Choroid plexus epithelial cell (primary cell): ENCODE measurements at places on chromosomes 5 and 9.
A peak's percentile ranks its signal among the peaks of the same experiment; 100 is the strongest.

- no peak for DNase-seq
These were observed at the start of gene TAL2 for GRCh38 chr9:105662184-105663104. Gene TAL2 (plus strand): TSS chr9:105662457. CDS start chr9:105662497, 40 bp downstream.

DNA sequence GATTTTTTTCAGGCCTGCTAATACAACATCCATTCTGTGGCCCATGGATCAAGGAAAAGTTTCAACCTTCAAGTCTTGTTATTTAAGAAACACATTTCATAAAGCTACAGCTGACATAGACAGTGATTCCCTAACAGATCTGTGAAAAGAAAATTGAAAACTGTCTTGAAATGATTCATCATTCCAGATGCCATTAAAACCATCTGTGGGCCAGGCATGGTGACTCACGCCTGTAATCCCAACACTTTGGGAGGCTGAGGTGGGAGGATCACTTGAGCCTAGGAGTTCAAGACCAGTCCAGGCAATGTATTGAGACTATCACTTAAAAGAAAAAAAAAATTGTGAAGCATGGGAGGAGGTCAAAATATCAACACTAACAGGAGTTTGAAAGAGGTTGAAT is 6.0 kb downstream of the RAPGEF6 start:
- peak; percentile 33 for DNase-seq

DNA sequence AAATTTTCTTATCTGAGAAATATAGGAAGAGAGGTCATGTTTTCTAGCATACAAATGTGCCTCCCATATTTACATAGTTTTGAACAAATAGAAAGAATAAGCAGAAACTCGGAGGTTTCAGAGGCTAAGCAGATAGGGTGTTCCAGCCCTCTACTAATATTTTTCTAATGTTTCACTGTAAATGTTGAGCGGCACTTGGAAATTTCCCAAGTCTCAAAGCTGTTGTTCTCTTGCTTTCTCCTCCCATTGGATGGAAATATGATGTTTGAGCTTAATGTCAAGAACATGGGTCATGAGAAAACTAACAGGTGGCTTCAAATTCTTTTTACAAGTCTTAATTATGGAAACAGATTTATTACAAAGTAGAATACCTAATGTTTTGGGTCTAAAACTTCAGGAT is 5.1 kb downstream of the SPINK1 start:
- no peak for DNase-seq

DNA sequence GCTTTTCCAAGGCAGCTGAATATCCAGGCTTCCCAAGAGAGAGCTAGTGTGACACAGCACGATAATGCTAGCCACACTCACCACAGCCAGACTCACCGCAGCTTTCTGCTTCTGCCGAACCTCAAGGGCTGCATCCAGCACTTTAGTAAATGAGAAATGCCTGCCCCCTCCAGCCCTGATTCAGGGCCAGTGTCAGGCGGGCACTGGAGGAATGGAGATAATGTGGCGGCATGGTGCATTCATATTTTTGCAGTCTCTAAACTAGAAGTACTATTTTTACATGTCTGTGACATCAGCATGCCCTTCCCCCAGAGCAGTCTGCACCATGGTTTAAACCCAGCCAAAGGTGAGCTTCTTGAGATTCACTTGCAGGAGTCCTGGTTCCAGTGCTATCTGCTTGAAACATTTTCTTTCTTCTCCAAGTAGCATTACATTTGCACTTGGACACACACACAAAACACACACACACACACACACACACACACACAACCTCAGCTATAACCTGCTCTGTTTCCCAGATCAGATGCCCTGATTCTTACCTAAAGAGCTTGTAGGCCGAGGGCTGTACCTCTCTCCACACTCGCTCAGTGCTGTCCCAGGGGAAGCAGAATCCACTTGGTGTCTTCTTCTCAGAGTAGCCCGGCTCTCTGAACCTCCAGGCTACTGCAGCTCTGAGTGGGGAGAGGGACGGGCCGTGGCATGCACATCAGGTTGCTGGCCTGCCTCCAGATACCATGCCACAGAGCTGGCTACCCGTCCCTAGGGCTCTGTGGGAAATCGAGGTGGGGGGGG is at the start of gene FGF1:
Gene FGF1, minus strand, starts transcription at position 673 of the 792 bp plus-strand sequence. CDS start 71,963 bp downstream, outside the sequence.
- peak; percentile 14 for DNase-seq

GRCh38 chr5:59138509-59138908 is 555.6 kb downstream of the RAB3C start:
- no peak for DNase-seq

GRCh38 chr5:125176005-125176390 is 429.6 kb upstream of the ZNF608 start:
- no peak for DNase-seq

DNA sequence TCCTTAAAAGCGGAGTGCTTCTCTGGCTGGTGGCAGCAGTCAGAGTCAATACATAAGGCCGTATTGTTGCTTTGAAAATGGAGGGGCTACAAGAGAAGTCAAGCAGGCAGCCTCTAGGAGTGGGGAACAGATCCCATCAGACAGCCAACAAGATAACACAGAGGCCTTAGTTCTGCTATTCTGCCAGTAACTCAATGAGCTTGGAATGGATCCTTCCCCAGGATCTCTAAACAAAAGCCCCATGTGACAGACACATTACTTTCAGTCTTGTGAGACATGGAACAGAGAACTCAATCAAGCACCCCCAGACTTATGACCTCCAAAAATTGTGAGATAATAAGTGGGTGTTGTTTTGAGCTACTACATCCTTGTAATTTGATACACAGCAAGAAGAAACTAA is 158.6 kb downstream of the RFX3 start:
- DNase-seq, result no peak

GRCh38 chr9:104934691-104935500 is 6.9 kb upstream of the ABCA1 start:
- no peak for DNase-seq

GRCh38 chr5:175443514-175444059 is 395 bp downstream of the DRD1 start:
- DNase-seq, result peak; percentile 10

- no peak for DNase-seq
These were observed 315.8 kb upstream of the PDE4D start for GRCh38 chr5:60209146-60209840.

DNA sequence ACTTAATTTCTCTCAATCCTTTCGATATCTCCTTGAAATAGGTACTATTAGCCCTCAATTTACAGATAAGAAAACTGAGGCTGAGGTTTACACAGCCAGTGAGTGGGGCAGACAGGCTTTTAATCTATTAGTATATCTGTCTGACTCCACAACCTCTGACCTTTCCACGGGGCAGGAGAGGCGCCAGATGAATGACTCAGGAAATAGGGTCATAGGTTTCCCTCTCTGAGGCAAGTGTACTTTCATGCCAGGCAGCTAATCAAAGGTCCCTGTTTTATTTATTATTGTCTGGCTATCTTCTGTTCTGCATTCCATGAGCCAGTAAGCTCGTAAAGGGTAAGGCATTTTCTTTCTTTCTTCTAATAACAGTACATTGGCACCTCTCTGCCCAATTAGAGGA is 79.6 kb upstream of the KLF4 start:
- DNase-seq, result peak; percentile 29

- DNase-seq, result no peak
These were observed 52.6 kb downstream of the ALDH7A1 start for GRCh38 chr5:126542441-126542840.

DNA sequence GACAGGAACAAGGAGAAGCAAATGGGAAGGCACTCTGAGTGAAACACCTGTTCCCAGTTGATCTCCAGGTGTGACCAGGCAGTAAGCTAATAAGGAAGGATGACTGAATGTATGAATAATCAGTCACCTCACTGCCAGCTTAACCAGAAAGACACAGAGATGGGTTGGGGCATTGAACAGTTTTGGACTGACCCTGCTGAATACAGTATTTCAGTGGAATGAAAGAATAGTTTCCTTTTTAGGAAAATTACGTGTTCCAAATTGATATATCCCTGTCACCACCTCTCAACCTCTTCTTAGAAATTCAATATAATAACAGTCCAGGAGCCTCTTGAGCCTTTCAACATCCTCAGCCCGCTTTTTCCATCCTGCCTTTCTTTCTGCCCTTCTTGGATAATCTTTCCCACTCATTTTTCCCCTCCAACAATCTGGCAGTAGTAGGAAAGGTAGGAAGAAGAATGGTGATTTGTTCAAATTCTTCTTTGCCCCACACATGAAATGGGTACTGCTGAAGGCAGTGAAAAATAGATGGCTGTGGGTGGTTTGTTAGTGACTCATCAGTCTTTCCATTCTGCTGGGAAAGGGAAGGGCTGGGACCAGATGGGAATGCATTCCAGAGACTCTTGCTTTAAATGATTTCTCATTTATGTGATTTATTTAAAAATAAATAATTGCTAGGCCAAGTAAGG is 117.9 kb downstream of the ZSWIM6 start:
- DNase-seq, result peak; percentile 76

GRCh38 chr9:2215921-2216441 is 200.8 kb downstream of the SMARCA2 start:
- DNase-seq, result peak; percentile 35

GRCh38 chr5:175617447-175617846 is 40.4 kb upstream of the HRH2 start:
- DNase-seq, result no peak

DNA sequence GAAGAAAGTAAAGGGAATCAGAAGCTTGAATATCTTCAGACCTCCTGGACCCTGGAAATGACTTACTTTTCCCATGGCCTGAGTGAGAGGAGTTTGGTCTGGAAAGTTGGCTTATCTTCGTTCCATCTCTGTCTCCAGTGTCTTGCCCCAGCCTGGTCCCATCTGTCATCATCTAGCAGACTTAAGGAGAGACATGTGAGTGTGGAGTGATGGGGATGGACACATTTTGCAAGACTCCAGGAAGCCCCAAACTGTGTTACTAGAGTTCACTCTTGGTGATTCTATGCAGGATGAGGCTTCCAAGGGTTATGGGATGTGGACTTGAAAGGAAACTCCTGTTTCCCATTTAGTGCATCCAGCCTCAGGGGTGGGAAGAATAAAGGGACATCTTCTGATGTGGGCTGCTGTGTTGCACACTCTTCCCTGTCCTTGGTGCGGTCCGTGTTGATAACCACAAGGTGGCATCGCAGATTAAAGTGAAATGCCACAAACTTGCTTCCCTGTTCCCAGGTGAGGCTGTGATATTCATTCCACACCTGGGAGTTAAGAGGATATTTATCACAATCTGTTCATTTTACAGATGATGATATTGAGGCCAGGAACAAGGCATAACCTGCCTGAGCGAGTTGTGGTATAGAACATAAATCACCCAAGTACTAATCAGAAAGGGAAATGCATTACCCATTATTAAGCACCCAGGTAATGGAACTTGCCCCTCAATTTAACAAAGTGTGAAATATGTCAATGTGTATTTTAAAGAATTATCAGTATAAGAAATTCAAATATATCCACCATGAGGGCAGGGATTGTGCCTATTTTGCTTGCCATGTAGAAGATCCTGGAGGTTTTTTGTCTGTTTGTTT is 269.9 kb upstream of the PAPPA start:
- peak; percentile 81 for DNase-seq

GRCh38 chr5:76337953-76338451 is 65.1 kb upstream of the IQGAP2 start:
- DNase-seq, result peak; percentile 86

DNA sequence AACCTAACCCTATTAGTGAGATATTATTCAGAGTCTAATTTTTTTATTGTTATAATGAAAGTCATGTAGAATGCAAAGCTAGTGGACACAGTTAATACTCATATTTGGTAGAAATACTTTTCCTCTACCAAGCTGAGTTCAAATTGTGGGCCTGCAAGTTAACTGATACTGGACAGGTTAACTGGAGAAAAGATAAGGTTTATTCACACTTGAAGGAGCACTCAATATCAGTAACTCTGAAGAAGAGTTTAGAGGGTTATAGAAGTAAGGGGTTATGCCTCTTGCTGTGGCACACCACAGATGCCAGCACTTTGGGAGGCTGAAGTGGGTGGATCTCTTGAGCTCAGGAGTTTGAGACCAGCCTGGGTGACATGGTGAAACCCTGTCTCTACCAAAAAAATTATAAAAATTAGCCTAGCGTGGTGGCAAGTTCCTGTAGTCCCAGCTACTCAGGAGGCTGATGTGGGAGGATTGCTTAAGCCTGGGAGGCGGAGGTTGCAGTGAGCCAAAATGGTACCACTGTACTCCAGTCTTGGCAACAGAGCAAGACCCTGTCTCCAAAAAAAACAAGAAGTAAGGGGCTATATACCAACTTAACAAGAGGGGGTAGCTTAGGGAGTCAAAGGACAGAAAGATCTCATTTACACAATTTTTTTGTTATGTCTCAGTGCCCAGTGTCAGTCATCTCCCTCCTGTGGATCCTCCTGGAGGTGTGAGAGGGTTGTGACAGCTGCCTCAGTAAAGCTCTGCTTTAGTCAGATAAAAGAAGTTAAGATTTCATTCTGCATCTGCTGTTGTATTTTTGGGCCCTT is 121.2 kb upstream of the GRHPR start:
- no peak for DNase-seq

DNA sequence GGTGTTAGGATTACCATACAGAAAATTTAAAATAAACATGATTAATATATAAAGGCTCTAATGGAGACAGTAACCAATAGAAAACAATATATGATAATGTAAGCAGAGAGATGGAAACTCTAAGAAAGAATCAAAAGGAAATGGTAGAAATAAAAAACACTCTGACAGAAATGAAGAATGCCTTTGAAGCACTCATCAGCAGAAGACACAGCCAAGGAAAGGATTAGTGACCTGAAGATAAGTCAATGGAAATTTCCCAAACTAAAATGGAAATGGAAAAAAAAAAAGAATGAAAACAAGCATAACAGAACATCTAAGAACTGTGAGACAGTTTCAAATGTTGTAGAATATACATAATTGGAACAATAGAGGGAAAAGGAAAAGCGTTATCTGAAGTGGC is 302.6 kb downstream of the DRD1 start:
- DNase-seq, result no peak

GRCh38 chr9:27864644-27865438 is 291.6 kb upstream of the C9orf72 start:
- DNase-seq, result peak; percentile 49

DNA sequence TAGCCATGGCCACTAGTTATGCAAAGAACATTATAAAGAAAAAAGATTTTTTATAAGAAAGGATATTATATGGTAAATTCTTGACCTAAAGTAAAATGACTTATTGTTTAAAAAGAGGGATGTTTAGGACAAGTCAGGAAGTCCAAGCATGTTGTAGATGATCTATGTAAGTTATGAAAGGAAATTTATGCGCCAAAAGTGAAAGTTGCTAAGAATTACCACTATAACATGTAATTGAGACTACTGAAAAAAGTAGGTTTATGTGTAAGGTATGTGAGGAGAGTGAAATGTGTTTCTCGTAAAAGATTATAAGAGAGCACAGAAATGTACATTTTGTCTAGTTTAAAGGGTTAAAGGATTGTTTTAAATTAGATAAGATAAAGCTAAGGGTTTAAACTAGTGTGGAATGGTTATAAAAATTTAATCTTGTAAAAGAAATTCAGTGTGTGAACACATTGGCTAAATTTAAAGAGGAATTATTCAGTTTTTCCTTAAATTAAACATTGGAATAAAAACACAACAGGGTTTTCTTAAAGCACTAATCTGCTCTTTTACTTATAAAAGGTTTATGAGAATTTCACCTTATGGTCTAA is 1100.4 kb upstream of the EDIL3 start:
- DNase-seq, result no peak
